ENCODE measurements at places on chromosomes 6 and 20.

DNA sequence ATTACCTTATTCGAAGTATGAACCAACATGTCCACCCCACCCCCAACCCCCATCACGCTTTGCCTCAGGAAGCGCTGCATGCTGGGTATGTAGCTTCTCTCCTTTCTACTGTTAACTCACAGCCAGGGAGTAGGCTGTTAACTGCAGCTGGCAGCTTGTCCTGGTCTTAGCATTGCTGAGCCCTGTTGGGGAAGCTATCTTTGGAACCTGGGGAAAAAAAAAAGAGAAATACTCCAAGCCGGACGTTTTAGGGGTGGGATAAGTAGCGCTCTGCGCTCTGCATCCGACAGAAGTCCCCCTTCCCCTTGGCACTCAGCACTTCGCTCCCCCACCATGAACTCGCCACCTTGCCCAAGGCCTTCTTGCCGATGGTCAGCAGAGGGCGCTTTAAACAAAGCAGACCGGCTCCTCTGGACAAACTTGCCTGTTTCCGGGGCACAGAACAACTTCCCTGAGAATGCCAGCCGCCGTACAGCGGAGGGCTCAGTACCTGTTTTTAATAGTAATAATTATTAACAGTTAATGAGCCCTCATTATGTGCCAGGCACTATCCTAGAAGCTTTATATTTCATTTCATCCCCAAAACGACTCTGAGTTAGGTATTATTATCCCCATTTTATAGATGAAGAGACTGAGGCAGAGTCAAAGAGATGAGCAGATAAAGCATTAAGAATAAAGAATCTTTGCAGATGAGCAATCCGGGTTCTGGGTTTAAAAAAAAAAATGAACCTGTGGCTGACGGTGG is 35.2 kb upstream of the MDFI start:
- peak; percentile 65 for DNase-seq

- no peak for DNase-seq
Observed at GRCh38 chr6:43703512-43704429, 16.2 kb upstream of the MRPS18A start.

GRCh38 chr6:111573892-111574797 is 31.5 kb downstream of the TRAF3IP2 start:
- peak; percentile 80 for DNase-seq

GRCh38 chr6:161636882-161637430 is 363.1 kb upstream of the AGPAT4 start:
- no peak for DNase-seq

DNA sequence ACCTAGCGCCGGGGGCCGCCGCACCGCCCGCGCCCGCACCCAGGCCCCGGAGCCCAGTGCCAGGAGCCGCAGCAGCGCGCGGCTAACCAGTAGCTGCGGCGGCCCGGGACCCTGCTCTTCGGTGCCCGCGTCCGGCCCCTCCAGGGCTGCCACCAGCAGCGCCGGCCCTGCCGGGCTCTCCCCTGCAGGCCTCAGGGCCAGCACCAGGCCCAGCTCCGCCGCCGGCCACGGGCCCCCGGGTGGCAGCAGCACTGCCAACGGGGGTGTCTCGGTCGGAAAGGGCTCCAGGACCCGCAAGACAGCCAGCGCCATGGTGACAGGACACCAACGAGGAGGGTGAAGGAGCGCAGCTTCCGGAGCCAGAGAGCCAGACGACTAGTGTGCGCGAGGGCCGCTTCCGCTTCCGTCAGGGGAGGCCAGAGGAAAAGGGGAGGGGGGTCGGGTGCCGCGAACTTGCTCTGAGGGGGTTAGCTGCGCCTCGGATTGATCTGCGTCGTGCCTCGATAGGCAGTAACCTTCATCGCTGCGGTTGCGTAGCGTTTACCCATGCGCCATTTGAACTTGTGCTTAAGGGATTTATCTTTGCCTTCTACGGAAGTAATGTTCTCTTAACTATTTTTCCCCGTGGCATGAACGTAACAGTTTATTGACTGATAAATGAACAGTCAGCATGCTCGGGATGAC is at the start of gene PEX6:
Gene PEX6 (minus strand): TSS at position 343 of the 684 bp plus-strand sequence. CDS start 31 bp downstream, at position 312.
- DNase-seq = peak; percentile 79

DNA sequence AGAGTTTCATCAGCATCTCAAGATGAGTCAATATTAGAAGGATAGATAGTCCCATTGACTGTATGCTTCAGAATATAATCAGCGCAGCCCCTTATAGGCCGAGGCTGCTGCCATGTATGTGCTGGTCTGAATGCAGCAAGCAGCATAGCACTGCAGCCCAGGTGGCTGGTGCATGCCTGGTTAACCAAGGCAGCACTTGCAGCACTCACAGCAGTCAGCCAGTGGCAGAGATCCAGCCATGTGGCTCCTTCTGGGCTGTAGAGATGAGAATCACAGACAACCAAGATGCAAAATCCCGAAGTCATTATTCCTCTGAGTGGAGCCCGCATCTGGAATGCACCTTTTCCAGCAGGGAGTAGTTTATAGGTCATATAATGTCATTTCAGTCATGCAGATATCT is 251.9 kb downstream of the UST start:
- DNase-seq = no peak

GRCh38 chr6:34964564-34964963 is 75.5 kb downstream of the ANKS1A start:
- no peak for DNase-seq

DNA sequence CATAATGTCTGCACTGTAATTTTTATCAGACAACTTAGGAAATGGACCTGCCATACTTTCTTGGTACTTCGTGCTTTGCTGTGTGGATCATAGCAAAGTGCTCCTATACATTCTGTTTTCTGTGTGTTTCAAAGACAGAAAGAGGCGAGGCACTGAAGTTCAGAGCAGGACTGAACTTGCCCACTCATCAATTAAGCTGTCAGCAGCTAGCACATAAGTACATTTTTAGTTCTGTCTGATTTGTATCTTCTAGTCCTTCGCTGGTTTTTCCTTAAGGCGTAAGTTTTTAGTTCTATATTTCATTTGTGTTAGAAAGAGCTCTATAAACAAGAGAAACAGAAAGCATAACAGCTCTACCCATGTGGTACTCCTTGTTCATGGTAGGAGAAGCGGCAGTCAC is 42.1 kb downstream of the MAP3K4 start:
- peak; percentile 73 for DNase-seq

All from mammary epithelial cell (primary cell).